NCI-H774 (cell line): ENCODE measurements at places on chromosomes 3 and 15.

- no peak for DNase-seq
Measured at GRCh38 chr15:93231994-93232393, 143.0 kb upstream of the RGMA start.

DNA sequence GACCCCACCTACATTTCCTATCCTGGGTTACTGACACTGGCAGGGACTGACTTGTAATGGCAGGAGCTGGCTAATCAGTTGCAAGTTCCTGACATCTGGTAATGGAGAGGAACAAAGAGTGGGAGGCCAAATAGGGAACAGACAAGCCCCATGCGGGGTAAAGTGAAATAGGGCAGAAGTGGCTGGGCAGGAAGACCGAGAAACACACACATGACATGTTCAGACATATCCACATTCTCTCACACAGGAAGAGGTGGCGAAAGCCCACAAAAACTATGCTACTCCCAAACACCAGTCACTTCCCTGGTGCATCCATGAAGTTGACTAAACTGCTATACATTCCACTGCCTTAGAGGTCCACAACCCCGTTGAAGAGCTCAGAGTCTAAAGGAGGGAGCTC lies 394.1 kb upstream of the TBL1XR1 start:
- DNase-seq: no peak

- DNase-seq: no peak
Measured at GRCh38 chr3:121895121-121895520, 920 bp downstream of the SLC15A2 start.

- peak; percentile 52 for DNase-seq
Measured at GRCh38 chr15:26974120-26974780, 3.3 kb downstream of the GABRG3 start.

DNA sequence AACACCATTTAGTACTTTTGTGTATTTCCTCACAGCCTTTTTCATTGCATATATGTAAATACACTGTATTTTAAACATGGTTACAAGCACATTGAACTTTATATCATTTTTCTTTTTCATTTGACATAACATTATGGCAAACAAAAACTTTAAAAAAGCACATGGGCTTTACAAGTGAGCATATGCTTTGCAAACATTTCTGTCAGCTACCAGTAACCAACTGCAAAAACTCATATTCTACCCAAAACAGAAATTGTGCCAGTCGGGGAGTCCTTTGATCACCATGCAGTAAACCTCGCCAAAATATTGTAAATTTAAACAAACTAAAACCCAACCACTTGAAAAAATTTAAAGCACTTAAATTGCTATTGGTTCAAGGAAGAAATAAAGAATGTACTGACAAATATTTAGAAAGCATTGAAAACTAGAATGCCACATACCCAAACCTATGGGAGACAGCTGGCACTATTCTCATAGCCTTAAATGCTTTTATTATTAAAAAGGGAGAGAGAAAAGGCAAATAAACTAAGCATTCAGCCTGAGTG lies 24.4 kb downstream of the ZNF710 start:
- DNase-seq: no peak

GRCh38 chr3:181912384-181912783 lies 200.7 kb downstream of the SOX2 start:
- no peak for DNase-seq

DNA sequence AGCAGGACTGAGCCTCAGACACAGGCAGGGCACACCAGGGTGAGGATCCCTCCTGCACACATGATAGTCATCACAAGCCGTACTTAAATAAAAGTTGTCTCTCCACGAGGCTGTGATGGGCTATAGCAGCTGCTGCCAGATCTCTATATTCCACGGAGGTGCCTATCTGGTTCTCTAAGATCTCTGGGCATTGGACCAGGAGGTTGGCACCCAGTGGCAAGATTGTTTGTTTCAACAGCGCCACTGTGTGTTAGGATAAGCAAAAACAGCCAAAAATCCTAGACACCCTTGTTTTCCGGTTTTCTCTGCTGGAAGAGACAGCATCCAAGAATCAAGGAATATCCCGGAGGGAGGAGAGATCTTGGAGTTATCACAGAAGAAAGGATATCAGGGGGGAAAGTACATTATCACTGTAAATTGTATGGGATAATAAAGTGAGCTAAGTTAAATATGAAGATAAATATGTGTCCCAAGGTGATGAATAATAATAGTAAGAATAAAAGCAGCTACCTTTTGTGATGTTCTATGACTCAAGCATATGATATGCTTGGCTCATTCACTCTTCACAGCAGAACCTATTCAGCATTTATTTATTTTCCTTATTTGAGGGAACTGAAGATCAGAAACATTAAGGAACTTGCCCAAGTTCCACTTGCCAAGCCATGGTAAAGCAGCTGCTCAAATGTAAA lies 90.6 kb upstream of the AKAP13 start:
- DNase-seq: peak; percentile 66

DNA sequence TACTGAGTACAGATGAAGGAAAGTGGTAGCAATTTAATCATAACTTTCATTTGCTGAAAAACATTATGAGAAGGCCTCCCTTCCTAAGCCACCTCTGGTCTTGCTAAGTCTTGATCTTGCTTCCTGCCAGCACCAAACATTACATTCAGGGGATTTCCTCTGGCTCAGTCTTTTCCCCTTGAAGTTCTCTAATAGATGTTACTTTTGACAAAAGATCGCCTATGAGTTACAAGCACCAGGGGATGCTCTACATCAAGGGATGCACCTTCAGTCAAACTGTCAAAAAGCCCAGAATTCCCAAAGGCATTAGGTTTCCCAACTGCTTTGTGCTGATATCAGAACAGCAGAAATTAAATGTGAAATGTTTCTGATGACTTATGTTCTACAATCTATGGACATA lies 47.3 kb downstream of the AQP9 start:
- no peak for DNase-seq

DNA sequence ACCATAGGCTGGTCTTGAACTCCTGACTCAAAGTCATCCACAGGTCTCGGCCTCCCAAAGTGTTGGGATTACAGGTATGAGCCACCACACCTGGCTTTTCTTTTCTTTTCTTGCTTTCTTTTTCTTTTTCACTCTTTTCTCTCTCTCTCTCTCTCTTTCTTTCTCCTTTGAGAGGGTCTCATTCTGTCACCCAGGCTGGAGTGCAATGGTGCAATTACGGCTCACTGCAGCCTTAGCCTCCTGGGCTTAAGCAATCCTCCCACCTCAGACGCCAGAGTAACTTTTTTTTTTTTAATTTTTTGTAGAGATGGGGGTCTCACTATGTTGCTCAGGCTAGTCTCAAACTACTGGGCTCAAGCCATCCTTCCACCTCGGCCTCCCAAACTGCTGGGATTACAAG lies 133.1 kb upstream of the UBE2E1 start:
- no peak for DNase-seq

- DNase-seq: no peak
Measured at GRCh38 chr15:55827955-55828354, 85.0 kb upstream of the PRTG start.

- DNase-seq: no peak
Measured at GRCh38 chr15:79204886-79205675, 77.4 kb upstream of the ANKRD34C start.

DNA sequence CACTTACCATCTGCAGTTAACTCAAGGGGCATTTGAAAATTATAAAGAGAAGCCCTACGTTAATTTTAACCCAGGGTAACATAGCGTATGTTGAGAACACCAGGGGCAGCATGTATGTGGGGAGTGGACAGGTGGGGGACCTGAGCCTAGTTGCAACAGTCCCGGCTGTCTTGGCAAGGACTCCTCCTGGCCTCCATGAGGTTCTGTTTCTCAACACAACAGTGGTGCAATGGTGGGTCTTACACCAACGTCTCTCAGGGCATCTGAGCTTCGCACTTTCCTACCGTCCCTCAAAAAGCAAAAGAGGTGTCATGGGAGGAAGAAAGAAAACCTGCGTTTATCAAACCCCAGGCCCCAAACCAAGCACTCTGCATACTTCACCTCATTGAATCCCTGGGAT lies 50.6 kb downstream of the MGLL start:
- DNase-seq: no peak
